ENCODE measurements at places on chromosomes 12 and 14. TPM values are rescaled to one million over a fixed set of nuclear protein-coding genes. Genes with fewer than 3 reads are reported as not detected.

GRCh38 chr12:104275689-104276088 lies 27.9 kb upstream of the EID3 start:
- DNase-seq = no peak

DNA sequence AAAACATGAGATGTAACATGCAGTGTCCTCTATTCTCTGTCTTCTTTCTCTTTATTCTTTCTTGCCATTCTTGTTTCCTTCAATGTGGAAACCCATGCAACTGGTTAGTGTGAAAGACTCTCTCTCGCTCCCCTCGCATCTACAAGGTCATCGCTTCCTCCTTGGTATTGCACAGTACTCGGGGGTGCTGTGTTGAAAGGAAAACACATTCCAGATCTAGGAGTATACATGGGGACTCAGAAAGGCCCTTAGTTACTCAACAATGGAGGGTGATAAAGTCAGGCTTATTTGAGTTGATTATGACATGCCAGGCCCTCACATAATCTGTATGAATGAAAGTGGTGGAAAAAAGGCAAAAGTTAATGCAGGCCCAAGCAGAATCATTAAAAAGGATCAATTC lies 75.5 kb upstream of the OVCH1 start:
- DNase-seq = no peak

GRCh38 chr14:70416338-70416724 lies 559 bp downstream of the SYNJ2BP start:
- no peak for DNase-seq

Gene NDRG2
- total RNA-seq = 216 TPM

Gene SCYL2
- total RNA-seq = 11.6 TPM

GRCh38 chr12:13024531-13024916 lies 19.7 kb upstream of the FAM234B start:
- DNase-seq = no peak

GRCh38 chr14:61139006-61139599 lies 142.0 kb downstream of the TMEM30B start:
- peak; percentile 2 for DNase-seq
